ENCODE measurements at places on chromosomes 7 and 10. TPM values are rescaled to one million over a fixed set of nuclear protein-coding genes. Genes with fewer than 3 reads are reported as not detected.

Gene HMX3
- total RNA-seq: not detected

Gene LEP
- not detected for total RNA-seq

Gene GNAT3
- not detected for total RNA-seq

Gene C7orf57
- not detected for total RNA-seq

Gene CCDC172
- not detected for total RNA-seq

Gene SEMA3E
- 0.15 TPM for total RNA-seq

Gene ZMIZ2
- total RNA-seq: 11.2 TPM

Gene SDK1
- total RNA-seq: 0.44 TPM

Gene MYH16
- not detected for total RNA-seq

Gene NUTM2D
- total RNA-seq: 6.0 TPM

Gene CLRN3
- total RNA-seq: not detected

Gene TDRD1
- 1.7 TPM for total RNA-seq

Gene CALML3
- not detected for total RNA-seq

All from cardiac ventricle fibroblast (primary cell).